CD4-positive, CD25-positive, alpha-beta regulatory T cell (primary cell): ENCODE measurements at places on chromosomes 16 and 17. TPM values are rescaled to one million over a fixed set of nuclear protein-coding genes. Genes with fewer than 3 reads are reported as not detected.

MRM1 gene
- polyA plus RNA-seq, result 6.9 TPM

SLC5A11 gene
- polyA plus RNA-seq, result not detected

TMEM114 gene
- not detected for polyA plus RNA-seq

IL21R gene
- polyA plus RNA-seq, result 34.3 TPM

ENO3 gene
- polyA plus RNA-seq, result 1.6 TPM

C1QTNF1 gene
- not detected for polyA plus RNA-seq

ZDHHC1 gene
- polyA plus RNA-seq, result not detected
